Calu3 (cell line): ENCODE measurements at places on chromosomes 6 and 20.

DNA sequence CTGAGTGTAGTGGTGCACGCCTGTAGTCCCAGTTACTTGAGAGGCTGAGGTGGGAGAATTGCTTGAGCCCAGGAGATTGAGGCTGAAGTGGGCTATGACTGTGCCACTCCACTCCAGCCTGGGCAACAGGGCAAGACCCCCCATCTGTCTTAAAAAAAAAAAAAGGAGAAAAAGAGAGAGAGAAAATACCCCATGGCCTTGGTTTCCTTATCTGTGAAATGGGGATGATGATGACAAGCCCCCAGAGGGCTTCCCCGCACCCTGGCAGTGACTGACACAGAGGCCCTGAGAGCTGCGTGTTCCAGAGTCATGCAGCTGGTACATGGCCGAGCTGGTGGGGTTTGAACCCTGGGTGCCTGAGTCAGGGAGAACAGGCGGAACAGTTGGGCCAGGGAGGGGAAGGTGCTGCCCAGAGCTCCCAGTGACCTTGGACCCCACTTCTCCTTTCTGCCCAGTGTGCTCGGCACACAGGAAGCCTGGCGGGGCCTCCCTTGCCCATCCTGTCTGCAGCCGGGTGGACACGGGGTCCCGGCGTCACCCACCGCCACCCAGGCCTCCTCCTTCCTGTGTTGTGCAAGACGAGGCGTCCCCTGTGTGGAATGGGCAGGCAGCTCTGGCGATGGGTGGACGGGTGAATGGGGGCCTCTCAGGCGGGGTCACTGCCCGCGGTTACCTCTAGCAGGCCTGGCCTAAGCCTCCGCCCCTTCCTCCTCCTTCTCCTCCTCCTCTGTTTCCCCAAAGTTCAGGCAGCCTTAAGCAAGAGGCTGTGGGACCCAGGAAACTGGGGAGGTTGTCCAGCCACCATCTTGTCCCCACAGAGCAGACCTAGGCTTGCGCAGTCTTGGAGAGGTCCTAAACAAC is 84.2 kb downstream of the CEBPB start:
- no peak for DNase-seq

- no peak for DNase-seq
Observed at GRCh38 chr20:49315580-49315979, 37.7 kb upstream of the ZNFX1 start.

DNA sequence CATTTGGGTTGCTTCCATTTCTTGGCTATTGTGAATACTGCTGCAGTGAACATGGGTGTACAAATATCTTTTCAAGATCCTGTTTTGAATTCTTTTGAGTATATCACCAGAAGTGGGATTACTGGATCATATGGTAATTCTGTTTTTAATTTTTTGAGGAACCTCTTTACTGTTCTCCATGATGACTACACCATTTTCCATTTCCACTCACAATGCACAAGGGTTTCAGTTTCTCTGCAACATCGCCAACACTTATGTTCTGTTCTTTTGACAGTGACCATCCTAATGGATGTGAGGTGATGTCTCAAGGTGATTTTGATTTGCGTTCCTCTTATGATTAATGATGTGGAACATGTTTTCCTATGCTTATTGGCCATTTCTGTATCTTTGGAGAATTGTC is 214.4 kb upstream of the ZFP64 start:
- no peak for DNase-seq

DNA sequence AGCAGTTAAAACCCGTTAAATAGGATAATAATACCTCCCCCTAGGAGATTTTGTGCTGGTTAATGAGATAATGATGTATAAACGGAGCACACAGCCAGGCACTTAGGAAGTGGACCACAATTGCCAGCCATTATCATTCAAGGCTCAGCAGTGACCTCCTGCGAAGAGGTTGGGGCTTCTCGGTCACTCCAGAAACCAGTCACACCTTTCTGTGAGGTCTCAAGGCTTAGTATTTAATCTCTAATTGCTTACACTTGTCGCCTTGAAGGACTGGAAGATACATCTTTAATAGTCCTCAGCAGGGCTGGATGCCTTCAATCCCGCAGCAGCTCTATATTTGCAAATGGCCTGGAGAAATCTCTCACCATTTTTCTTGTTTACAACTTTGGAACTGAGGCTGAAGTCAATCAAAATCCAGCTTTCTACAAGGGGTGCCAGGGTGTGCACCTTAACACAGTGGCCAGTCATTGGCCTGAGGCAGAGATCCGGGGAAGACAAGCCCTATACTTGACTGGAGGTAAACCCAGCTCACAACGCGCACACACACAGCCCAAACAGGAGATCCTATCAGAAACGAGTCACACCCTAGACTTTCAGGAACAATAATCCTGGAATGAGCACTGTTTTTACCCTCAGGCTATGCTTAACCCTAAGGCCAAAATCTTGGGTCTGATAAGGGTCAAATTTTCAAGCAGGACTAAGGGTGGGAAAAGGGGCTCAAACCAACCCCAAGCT is 1.2 kb downstream of the POU5F1 start:
- no peak for DNase-seq

DNA sequence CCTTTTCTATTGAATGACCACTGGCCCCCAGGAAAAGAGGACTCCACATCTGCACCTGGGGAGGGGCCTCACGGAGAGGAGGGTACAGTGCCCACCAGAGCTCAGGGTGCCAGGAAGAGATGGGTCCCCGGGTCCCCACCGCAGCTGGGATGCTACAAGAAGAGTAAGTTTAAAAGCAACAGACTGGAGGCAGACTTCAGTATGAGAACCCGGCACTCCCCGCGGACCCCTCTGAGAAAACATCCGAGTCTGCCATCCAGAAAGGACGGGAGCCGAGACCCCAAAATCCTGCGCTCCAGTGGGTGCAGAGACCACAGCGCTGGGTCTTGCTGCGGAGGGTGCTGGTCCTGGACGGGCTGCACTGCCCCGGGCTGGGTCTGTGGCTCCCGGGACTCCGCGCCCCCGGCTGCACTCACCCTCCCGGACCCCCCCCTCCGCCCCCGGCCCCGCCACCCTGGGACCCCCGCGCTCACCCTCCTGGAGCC is 350 bp downstream of the HELZ2 start:
- no peak for DNase-seq

GRCh38 chr6:169289619-169290339 is 36.1 kb upstream of the THBS2 start:
- DNase-seq, result peak; percentile 14

GRCh38 chr6:1363729-1364572 is 25.4 kb upstream of the FOXF2 start:
- DNase-seq, result no peak

GRCh38 chr6:109397020-109397419 is 14.8 kb upstream of the CD164 start:
- DNase-seq, result peak; percentile 20

GRCh38 chr6:128807577-128807976 is 75.4 kb upstream of the LAMA2 start:
- no peak for DNase-seq

GRCh38 chr6:7442467-7442866 is 52.9 kb downstream of the RIOK1 start:
- no peak for DNase-seq
